ENCODE measurements at places on chromosomes 5 and 9.

DNA sequence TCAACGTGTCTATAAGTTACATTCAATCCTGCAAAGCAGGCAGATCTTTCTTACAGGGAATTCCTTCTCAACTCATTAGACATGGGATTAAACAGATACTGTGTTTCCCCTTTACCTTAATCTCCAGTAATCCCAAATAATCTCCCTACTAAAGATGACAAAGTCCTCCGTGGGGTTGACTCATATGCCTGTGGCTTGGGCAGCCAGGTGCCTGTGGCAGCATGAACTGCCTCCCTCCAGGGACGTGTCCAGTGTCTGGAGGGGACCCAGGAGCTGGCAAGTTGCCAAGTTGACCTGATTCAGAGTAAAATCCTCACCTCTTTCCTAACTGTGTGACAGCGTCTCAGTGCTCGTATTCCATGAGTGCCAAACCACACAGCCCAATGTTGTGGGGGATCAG lies 94.6 kb upstream of the PTCH1 start:
- no peak for DNase-seq

GRCh38 chr5:158943057-158943456 lies 156.7 kb downstream of the EBF1 start:
- DNase-seq = no peak

GRCh38 chr5:142322747-142323479 lies 1.9 kb downstream of the SPRY4 start:
- DNase-seq = no peak

GRCh38 chr5:170327168-170327567 lies 29.6 kb upstream of the LCP2 start:
- DNase-seq = no peak

GRCh38 chr5:158676642-158677469 lies 422.9 kb downstream of the EBF1 start:
- DNase-seq = no peak

DNA sequence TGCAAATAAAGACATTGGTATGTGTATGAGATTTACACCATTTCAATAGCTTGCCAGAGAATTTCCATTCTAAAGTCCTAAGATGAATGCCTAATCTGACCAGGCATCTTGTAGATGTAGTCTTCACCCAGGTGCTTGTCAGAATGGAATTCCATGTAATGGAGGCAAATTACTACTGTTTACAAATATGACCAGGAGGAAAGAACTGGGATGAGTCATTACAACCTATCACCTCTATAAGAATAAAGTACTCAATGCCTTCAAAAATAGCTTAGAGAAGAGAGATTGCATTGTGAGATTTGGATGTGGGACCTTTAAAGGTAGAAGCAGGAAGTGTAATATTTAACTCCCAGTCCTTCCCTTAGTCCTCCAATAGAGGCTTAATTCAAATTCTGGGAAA lies 507.0 kb upstream of the PTGER4 start:
- DNase-seq = no peak

DNA sequence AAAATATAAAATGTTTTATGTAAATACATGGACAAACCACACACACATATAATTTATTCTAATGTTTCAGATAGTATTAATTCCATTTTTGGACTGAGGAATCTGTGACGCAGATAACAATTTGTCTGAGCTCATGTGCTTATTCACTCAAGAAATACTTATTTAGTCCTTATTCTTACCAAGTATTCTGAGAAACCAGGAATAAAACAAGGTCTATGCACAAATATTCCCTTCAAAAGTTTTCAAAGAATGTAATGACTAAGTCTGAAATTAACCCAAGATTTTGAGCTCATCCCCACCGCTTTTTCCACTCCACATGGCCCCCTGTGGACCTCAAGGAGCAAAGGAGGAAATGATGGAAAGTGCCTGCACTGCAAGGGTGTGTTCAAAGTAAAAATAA lies 1022.3 kb downstream of the EFNA5 start:
- no peak for DNase-seq

GRCh38 chr5:95617057-95617456 lies 2.8 kb upstream of the GPR150 start:
- no peak for DNase-seq

DNA sequence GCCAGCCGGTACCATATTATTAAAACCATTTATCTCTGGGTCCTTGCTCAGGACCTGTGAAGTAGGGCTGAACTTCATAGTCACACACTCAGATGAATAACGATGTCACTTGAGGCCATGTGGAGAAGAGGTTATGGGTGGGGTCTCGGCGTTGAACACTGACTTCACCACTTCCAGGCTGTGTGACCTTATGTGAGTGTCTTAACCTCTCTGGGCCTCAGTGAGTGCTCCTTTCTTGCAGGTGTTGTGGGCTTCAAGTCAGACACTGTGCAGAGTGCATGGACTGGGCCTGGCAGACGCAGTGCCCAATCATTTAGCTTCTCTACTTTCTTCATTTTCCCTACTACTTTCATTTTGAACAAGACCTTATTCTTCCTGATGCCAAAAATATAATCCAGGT lies 278.8 kb downstream of the PBX3 start:
- DNase-seq = no peak

DNA sequence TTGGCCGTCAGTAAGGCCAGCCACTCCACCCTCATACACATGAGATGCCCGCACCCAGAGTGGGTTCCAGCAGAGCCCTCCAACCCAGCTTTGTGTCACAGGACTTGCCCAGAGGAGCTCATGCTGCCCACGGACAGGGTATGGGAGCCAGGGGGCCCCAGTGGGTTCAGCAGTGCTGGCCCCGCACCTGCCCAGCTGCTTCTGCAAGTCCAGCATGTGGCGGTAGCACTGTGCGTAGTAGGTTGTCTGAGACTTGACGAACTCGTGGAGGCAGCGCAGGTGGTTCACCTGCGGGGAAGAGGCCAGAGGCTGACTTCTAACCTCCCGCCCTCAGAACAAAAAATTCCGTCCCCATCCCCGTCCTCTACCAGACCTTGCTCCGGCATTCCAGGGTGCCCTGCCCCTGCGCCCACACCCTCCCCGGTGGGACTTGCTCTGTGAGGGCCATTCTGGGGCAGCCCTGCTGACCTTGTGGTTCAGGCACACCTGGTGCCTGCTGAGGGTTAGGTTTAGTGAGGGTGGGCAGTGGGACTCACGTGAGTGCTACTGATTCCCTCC lies 18.5 kb downstream of the SH3GLB2 start:
- no peak for DNase-seq

Data from activated T-helper 1 cell treated with Interleukin-2 at 50 U/mL for 16 hours (primary cell).